RPMI8226 (cell line): ENCODE measurements at places on chromosomes 3 and 15.

DNA sequence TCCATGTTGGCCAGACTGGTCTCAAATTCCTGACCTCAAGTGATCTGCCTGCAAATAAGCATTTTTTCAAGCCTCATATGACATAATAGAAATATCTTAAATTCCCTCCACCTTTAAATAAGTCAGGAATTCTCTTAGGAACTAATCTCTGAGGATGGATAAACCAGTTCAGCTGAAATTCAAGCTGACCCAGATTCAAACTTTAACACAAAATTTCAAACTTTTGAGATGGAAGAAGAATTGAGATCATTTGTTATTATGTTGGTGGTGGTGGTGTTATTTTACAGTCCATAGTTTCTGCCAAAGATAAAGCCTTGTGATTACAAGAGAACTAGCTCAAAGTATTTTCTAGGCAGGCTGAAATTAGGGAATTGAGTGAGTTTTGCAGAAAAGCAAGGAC lies 85.5 kb downstream of the SSR3 start:
- DNase-seq = no peak

GRCh38 chr15:52104532-52105004 lies 8.0 kb downstream of the BCL2L10 start:
- no peak for DNase-seq

DNA sequence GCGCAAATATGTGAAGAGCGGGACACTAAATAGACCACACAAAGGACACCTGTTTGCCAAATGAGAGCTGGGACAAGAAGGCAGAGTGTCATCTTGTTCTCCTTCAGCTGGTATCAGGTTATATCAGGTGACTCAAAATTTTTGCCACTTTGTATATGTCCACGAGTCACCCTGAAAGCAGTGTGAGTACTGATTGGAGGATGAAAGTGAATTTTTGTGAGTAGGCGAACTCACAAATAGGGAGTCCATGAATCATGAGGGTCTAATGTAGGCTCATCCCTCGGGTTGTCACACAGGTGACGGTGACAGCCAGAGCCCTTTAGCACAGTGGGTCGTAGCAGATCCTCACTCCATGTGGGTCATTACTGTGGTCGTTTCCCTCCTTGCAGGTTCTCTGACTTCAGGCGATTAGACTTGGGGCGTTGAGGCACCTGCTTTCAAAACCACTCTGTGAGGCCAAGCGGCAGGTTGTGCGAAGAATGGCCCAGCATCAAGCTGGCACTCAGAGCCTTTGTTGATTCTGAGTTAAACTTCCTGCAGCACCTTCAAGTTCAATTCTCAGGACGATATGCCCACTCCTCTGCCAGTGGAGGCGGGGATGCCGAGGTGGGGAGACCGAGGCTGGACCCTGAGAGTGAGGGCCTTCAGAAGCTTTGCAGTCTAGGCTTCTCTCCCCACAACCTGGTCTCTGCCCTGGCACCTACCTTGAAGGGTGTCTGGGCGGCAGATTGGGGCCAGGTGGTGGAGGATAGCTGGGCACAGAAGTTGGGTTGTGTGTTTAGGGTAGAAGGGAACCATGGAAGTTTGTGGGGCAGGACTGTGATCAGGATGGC lies 173.8 kb downstream of the SMAD6 start:
- DNase-seq = no peak

DNA sequence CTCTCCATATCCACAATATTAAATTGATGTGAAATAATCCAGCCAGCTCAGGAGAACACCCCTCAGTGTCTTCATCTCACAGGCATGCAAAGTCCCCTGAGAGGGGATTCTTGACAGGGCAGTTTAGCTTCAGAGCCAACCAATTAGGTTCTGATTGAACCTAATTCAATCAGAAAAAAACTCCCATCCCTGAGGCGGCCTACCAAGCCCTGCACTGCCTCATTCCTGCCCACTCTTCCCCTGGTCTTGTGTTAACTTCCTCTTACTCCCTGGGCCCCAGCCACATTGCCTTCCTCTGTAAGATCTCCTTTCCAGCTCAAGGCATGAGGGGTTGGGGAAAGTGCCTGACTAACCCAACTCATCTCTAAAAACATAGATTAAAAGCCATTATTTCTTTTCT lies 46.1 kb downstream of the FRMD4B start:
- DNase-seq = no peak

GRCh38 chr3:60551455-60552209 lies 699.6 kb downstream of the FHIT start:
- no peak for DNase-seq

- DNase-seq = no peak
Observed at GRCh38 chr15:90595763-90596155, 66.0 kb downstream of the CRTC3 start.

GRCh38 chr3:22157848-22158247 lies 406.8 kb upstream of the ZNF385D start:
- DNase-seq = no peak

DNA sequence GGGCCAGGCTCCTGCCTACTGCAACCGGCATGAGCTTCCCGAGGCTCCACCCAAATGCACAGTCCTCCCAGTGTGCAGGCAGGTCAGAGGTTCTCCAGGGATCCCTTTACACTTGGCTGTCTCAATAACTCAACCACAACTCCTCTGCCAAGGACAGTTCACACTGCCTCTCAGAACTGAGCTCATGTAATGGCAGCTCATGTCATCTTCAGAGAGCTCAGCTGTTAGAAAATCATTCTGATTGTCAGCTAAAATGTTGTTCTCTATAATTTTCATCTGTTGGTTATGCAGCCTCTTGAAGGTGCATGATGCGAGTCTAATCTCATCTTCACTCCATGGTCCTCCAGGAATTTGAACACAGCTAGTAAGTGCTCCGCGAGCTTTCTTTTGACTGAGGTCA lies 76.7 kb downstream of the SST start:
- no peak for DNase-seq

DNA sequence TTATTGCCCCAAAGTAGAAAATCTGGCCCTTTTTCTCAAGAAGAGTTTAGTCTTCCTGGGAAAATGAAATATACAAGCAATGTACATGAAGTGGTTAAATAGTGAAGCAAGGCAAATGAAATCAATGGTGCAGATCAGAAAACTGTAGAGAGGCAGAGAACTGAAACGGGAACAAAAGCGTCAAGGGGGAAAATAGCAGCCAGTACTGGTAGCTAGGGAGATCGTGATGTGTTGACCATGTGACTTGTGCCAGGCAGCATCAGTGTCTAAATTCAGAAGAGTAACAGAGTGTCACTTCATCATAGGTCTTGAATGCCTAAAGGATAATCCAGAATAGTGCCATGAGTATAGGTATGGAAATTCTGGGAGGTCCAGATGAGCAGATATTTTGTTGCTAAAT lies 163.1 kb downstream of the CHL1 start:
- DNase-seq = no peak

DNA sequence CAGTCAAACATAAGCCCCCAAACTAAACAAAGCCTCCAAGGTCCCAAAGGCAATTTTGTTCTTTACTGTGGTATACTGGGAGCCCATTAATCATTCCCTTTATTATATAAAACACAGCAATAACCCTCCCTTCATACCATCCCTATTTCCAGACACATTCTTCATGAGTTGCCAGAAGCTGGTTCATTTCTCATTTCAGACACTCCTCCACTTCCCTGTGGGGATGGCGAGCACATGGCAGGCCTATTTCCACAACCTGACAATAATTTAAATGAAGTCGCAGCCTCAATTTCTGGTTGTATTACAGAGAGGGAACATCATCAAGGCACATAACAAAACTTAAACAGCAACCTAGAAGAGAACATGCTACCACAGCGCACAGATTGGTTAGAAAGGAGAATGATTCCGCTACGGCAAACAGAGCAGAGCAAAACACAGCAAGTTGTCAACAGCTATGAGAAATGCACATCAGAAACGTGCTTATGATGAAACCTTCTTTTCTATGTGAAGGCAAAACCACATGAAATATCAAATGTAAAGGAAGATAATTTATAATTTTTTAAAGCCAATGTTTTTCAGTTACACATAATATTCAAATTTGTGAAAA lies 63.3 kb upstream of the ARHGEF3 start:
- no peak for DNase-seq

DNA sequence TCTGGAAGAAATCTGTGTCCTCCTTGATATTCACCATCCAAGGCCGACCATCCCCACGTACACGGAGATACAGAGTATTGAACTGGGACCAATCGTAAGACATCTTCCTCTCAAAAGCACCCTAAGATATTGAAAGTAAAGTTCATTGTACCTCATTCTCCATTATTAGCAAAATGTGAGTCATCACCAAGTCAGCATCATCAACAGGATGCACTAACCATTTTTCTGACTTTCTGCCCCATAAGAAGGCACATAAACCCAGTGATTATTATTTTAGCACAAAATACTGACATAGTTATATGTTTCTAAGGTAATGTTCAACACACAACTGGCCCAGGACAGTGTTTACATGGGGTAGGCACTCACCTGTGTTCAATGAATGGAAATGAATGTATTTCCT lies 7.4 kb downstream of the NDUFAF1 start:
- no peak for DNase-seq

DNA sequence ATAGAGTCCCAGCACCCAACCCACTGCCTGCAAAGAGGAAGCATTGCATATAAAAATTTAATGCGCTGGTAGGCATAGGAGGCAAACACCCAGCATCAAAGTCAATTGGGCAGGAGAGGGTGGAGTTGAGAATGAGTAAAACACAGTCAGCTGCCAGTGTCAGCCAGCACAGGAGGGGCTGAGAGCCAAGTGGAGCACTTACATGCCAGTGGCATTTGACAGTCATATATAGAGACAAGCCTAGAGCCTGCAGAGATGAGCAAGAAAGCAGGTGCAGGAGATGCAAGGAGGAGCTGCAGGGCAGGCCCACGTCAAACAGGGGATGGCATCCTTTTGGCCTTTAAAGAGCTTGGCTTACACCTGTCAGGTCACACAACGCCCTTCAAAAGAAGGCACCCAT lies 27.6 kb upstream of the ZFAND6 start:
- DNase-seq = peak; percentile 88

DNA sequence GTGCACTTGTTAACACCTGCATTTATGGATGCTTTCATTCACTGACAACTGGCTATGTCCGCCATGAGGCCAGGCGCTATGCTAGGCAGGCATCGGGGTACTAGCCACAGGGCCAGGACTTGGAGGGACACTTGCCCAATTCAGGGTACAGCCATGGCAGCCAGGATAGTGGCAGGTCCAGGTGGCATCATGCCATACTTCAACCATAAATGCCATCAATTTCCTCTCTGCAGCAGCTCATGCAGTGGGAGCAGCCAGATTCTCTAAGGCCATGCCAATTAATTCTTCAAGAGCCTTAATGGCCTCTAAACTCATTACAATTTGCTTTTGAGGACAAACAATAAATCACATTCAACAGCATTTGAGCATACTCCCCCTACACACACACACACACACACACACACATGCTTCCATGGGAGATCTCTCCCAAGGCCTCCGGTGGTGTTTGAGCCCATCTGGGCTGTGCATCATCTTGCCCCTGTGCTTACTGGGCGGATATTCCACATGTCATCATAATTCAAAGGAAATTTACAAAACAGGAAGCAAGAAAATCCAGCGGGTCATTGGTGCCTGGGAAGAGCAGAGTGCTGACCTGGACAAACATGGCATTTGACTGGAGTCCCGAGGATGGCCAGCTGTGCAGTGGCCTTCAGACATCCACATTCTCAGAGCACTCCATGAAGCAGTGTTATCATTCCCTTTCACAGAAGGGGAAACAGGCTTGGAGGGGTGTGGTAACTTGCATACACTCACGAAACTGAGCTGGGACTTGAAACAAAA lies 109.1 kb downstream of the IQSEC1 start:
- no peak for DNase-seq

GRCh38 chr15:33292717-33293307 lies 18.0 kb upstream of the RYR3 start:
- peak; percentile 59 for DNase-seq

DNA sequence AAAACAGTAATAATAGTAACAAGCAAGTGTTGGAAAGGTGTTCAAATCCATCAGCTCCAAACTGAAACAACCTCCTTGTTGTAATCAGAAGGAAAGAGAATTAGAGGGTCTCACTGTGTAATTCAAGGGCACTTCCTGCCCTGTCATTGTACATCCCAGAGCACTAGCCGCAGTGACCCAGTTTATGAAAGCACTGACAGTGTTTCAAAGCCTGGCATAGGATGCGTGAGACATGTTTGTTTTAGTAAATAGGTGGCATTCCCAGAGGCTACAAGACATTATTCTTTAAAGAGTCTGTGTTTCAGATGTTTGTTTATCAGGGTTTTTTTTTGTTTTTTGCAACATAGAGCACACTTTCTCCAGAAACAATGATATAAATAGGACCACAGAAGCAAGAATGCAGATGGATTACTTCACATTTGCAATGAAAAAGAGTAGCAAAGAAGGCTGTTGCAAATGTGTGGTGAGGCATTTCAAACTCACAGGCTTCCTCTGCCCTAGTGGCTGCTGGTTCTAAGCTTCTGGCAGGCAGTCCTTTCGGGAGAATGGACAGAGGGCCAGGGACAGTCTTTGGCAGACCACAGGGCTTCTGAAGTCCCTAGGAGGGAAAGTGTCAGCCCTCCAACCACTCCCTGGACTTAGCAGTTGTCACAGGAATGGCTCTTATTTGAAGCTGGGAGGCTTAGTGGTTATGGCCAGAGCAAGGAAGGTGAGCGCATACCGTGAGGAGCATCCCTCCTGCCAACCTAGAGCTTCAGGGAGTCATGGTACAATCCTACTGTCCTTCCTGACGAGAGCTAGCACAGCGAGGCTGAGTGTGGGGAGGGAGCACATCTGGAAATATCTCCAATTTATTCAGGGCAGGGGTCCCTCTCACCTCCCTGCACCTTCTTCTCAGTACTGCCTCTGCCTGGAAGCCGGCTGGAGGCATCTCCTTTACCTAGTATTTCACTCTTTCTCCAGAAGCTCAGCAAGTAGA lies 31.4 kb upstream of the TIPARP start:
- no peak for DNase-seq

DNA sequence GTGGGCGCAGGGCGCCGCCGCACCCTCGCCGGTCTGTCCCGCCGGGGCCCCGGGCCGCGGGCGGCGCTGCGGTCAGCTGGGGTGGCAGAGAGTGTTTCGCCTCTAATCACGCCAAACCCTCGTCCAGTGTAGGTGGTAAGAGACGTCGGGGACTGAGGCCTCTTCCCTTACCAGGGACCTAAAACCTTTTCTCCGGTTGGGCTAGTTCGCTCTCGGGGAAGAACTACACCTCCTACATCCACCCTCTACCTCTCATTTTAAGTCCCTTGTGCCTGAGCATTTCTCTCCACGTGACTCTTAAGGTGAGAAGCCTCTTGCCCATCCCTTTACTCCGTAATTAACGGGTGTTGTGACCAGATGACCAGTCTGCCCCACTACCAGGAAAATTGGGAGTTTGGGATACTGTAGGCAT lies 520 bp downstream of the TMEM42 start:
- DNase-seq = peak; percentile 24
